ENCODE measurements at places on chromosomes 1 and 21.

DNA sequence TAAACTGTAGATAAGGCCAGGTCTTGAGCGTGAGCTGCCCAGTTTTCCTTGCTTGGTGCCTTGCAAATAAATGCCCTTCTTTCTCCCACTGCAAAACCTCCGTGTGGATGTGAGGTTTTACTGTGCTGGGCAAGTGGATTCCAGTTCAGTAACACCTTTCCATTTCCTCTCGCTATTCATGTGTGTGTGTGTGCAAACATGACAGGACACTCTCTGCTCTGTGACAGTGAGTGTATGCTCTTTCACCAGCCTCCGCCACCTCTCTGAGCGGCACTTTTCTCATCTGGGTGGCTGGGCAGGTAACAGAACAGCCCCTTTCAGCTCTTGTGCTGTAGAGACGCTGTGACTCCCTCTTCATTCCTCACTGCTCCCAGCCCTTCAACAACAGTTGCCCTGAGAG, 23.9 kb downstream of the CNIH3 start:
- no peak for DNase-seq

DNA sequence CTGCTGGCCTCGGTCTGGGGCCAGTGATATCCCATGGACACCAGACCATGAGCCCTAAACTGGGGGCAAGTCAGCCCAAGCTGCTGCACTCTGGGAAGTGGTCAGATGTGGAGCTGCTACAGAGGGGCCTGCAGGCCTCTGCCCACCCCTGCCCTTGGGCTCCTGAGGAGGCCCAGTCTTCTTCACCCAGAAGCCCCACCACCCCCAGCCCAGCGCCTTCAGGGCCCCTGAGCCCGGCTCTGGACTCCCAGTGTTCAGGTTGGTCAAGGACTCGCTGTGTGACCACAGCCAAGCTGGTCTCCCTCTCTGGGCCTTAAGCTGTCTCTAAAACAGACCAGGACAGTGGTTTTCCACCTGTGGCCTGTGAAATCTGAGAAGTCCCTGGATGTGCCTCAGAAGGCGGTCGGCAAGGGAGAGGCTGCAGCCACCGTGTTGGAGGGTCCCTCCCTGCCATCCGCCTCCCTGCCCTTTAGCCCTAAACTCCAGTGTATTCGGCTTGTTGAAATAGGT, 79.7 kb upstream of the TMEM51 start:
- no peak for DNase-seq

DNA sequence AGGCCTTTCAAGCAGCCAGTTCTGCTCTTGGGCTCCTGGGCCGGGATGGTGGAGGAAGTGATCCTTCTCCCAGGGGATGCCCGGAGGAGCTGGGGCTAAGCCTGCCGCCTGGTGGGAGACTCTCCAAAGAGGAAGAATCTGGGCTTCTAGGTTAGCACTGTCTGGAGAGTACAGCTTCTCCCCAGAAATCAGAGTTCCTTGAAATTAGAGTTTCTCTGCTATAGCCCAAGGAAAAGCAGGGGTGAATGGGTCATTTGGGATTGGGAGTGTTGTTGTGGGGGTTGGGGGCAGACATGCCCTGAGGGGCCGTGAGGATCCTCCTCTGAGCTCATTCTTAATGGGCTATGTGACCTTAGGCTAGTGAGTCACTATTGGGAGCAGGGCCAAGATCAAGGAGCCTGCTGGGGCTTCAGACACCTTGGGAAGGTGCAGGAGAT, 6.5 kb downstream of the LGR6 start:
- no peak for DNase-seq

GRCh38 chr1:219124163-219124562, 49.5 kb upstream of the LYPLAL1 start:
- no peak for DNase-seq

- DNase-seq = no peak
These were observed 11.5 kb downstream of the PHLDA3 start for GRCh38 chr1:201457508-201457960.

- no peak for DNase-seq
These were observed 17.0 kb downstream of the COQ8A start for GRCh38 chr1:226956942-226957713.

DNA sequence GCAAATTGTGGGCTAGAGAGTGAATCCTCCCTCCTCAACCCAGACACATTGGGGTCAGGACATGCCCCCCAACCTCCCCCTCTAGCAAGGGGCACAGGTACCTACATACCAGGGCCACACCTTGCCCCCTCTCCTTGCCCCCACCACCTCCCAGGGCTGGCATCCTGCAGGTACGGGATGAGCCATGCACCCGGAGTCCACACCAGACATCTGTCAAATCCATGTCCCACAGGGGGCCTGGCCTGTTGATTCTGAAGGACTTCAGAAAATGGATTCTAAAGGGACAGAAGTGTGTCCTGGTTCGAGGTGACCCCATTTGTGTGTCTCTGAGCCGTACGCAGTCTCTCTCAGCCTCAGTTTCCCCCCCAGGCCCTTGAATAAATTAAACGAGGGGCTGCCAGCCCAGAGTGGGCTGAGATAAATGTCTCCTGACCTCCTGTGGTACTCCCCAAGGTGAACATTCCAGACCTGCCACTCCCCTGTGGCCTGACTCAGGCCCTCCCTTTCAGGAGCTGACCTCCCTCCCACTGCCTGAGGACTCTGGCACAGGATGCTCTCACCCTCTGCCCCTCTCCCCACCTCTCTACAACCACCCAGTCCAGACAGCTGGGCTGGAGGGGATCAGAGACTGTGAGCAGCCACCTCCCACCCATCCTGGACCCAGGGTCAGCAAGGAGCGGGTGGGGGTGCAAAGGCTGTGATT, 94.5 kb downstream of the EPHB2 start:
- no peak for DNase-seq

DNA sequence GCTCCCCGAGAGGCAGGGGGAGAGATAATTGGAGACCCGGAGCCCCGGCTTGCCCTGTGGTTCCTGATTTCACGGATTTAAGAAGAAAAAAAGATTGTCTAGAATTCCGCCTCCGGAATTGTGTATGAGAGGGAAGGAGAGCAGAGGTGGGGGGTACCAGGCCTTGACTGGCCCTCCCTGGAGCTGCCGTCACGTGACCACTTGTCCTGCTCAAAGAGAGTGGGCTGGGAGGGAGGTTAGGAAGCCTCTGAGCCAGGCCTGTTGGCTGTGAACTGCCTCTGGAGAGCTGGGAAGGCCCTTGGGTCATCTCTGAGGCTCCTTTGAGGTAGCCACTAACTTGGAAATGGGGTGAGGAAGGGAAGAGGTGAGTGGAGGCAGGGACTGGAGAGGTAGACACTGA, 106.5 kb downstream of the GRIK3 start:
- no peak for DNase-seq

DNA sequence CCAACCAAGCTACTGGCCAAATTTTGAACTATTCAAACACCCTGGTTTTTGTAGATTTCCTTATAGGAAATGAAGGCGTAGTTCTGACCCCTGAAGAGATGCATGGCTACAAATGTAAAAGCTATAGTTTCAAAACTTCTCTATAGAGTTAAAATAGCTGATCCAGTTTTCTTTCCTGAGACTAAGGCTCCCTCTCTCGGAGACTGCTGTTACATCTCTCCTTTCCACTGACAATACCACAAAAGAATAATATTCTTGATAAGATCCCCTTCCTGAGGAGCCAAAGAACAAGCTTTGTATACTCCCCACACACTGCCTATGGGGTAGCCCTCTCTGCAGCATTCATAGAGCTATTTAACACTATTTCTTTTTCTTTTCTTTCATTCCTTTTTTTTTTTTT, 6.7 kb upstream of the CFAP126 start:
- DNase-seq = no peak

DNA sequence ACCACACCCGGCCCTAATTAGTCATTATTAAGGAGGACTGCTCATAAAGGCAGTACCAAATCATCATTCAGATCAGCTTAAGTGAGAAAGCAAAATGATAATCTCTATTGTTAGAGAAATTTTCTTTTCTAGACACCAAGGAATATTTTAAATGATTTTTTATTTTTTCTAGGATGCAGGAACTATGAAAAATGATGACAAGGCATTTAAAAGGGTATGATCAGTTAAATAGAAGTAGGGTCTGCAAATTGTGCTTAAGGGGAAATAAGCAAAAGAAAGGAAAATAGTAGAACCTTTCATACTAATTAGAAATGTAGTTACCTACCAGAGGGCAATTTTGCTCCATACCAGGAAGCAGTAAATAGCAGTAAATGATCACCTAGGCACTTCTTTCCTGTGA, 21.6 kb upstream of the TEKT2 start:
- no peak for DNase-seq

- no peak for DNase-seq
These were observed 51.9 kb downstream of the LDLRAD2 start for GRCh38 chr1:21863981-21864380.

- no peak for DNase-seq
These were observed 1.6 kb downstream of the EPS8L3 start for GRCh38 chr1:109762039-109762585.

GRCh38 chr1:11157867-11158266, 31.3 kb upstream of the ANGPTL7 start:
- DNase-seq = no peak

- DNase-seq = no peak
These were observed 111.5 kb upstream of the ZC3H11B start for GRCh38 chr1:219724440-219724839.
